ENCODE measurements at places on chromosomes 4 and X.

DNA sequence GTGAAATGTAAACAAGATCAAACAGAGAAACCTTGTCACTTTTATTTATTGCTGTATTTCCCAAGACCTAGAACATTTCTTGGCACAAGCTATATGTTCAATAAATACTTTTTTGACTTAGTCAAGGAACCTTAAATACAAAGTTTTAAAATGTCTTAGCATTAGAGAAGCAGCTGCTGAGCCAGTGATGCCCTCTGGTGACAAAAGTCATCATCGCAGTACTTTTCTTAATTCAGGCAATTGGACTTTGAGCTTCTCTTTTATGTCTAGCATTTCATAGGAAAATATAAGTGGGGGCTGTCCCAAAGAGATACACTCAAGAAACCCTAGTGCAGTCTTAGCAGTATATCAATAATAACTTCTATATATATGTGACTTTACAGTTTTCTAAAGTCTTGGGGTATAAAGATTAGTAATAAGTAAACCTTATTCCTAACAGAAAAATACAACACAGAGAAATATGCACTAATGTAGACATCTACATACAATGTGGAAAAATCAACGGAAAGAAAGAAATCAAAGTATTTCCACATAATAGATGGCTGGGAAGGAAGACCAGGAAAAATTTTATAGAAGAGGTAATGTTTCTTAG lies 118.4 kb downstream of the DTHD1 start:
- peak; percentile 4 for DNase-seq

GRCh38 chr4:110119880-110120279 lies 78.5 kb downstream of the ELOVL6 start:
- DNase-seq, result no peak

- no peak for DNase-seq
Measured at GRCh38 chrX:149453906-149454822, 50.9 kb downstream of the IDS start.

GRCh38 chr4:182453830-182454229 lies 210.6 kb downstream of the TENM3 start:
- DNase-seq, result no peak

DNA sequence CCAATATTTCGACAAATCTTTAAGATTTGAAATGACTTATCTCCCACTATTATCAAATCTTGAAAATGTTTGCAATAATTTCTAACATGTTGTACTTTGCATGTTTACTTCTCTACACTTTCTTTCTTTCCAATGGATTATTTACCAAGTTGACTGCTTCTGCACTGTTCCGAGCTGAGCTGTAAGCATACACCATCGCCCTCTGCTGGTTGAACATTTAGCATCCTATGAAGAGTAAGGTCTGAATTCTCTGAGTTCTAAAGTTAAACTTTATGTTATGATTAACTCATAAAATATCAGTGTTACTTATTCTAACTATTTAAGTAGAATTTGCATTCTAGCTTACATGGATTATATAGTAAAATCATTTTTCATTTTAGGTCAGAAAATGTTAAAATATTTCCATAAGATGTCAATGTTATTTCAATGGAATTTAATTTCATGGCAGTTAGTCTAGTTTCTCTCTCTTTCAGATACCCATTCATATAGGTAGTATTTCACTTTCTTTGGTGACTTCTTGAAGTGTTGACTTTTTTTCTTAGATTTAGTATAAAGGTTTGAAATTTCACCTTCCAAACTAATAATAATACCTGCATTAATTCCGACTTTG lies 137.4 kb downstream of the DKK2 start:
- DNase-seq, result no peak

DNA sequence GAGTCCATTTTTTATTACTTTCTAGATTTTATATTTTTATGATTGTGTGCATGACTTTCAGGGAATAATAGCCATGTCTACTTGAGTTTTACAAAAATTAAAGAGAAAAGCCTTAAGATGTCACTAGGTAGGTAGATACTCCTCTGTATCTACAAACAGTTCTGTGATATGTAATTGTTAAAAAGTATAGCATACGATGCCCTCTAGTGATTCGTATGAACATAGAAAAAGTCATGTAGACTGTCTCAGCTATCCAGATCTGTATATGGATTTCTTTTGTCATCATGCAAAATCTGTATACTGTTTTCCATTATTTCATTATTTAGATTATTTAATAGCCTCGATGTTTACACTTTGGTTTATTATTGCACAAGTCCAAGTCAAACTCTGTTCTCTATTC lies 856.6 kb downstream of the CENPC start:
- DNase-seq, result no peak

GRCh38 chr4:123877551-123877950 lies 481.0 kb downstream of the SPRY1 start:
- no peak for DNase-seq

- no peak for DNase-seq
Measured at GRCh38 chr4:7356667-7357310, 77.9 kb downstream of the PSAPL1 start.

DNA sequence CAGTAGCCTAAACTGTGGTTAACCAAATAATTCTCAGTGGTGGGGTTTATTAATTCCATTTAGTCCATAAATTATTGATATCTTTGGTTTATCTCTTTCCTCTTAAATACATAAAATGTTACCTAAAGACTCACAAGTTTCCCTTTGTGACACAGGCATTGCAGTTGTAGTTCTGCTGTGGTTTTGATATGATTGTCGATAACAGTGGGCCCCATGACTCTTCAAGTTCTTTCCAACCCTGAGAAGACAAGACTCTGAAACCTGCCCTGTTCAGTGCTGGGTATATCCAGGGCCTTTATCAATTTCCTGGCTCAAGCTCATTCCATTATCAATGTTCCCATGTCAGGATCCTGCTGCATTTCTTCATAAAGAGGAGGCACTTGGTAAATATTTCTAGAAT lies 117.9 kb upstream of the TBC1D9 start:
- DNase-seq, result no peak

GRCh38 chr4:101774807-101775206 lies 15.7 kb upstream of the BANK1 start:
- DNase-seq, result no peak

DNA sequence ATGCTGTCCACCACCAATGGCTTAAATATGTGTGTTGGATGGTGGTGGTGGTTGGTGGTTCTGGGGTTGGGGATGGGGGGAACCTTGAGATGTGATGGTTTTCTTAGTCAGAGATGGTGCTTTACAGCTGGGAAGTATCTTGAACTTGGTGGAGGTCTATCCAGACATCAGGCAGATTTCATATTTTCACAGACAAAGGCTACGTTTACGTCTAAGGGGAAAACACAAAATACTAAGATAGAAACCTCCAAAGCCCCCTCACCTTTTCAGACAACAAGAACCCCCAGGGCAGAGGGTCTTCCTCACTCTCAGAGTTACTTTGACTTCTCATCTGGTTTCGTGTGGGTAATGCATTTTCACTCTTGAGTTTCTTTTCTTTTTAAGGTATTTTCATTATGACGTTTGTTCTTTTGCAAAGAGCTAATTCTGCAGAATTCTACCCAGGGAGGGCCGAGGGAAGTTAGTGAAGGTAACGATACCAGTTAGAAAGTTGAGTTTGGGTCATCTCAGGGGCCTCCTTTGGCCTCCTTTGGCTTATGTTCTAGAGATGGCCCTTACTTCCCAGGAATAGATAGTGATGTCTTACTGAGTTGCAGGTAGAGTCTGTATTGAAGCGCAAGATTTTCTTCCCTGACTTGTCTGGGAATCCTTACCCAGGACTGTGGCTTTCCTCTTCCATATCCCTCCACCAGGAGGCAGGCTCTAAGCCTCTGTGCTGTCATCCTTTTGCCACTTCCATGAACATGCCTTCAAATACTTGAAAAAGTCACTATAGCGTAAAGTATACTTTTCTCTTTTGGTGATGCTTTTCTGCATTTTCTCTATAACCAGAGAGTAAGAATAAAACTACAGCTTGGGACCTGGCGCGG lies 31.9 kb downstream of the RHOH start:
- no peak for DNase-seq

DNA sequence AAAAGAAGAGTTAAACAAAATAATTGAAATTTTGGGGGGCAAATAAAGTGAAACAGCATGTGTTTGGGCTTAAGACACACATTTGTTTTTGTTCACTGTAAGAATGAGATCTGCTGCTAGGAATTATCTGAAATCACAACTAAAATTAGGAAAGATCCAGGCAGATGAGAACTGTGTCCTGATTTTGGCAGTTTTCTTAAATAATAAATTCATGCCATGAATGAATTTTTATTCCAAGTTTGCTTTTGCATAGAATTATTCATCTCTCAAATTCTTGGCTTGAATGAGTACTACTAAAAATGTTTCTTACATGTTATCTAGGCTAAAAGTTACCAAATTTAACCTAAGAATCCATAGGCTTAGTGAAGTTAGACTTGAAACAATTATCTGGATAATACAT lies 321.7 kb downstream of the ANK2 start:
- DNase-seq, result no peak

GRCh38 chr4:99811850-99812249 lies 4.8 kb upstream of the DAPP1 start:
- peak; percentile 34 for DNase-seq

DNA sequence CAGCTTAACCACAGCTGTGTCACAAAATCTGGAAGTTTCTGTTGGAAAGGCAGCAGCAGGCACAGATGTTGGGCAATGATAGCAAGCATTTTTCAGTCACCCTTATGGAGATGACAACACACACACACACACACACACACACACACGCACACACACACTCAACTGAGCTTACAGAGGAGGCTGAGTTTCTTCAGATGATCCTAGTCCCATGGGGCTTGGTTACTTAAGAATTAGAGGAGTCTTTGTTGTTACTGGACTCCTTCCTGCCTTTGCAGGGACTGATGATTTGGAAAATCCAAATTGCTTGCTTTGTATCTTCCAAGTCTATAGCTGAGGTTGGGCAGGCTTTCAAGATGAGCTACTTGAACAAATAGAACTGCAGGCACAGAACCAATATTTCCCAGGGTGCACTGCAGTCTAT lies 740.1 kb upstream of the PITX2 start:
- no peak for DNase-seq

- no peak for DNase-seq
Measured at GRCh38 chr4:66014146-66014765, 344.0 kb upstream of the EPHA5 start.
